Naive thymus-derived CD4-positive, alpha-beta T cell (primary cell): ENCODE measurements at places on chromosomes 7 and 10.

DNA sequence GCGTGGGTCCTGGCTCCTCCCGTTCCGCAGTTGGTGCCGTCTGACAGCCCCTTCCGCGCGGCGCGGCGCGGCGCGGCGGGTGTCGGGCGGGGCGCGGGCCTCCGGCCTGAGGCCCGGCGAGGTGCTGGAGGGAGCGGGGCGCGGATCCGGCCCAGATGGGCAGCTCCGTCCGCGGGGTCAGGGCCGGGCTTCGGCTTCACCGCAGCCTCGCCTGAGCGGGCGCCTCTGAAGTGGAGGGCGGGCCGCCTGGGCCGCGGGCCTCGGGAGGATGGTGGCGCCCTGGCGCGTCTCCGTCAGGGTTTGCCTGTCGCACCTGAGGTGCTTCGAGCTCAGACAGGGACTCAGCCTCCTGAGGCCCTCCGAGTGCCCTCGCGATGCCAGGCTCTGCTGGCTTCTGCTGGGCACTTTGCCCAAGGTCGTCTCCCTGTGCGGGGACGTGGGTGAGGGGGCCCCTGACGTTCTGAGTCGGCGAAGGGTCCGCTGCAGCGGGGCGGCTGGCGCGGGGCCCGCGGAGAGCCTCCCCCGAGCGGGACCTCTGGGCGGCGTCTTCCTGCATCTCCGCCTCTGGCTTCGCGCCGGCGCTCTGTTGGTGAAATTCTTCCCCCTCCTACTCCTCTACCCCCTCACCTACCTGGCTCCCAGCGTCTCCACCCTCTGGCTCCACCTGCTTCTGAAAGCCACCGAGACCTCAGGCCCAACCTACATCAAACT, 473 bp downstream of the ADCK2 start:
- H3K36me3 ChIP-seq = peaks cover 18% of the 10 kb centered on the region
- DNase-seq = peak; percentile 67
- H3K27me3 ChIP-seq = no peaks in the 10 kb centered on the region
- peak overlapping the region; percentile 91 for H3K27ac ChIP-seq
- peaks cover 14% of the 10 kb centered on the region for H3K4me1 ChIP-seq

DNA sequence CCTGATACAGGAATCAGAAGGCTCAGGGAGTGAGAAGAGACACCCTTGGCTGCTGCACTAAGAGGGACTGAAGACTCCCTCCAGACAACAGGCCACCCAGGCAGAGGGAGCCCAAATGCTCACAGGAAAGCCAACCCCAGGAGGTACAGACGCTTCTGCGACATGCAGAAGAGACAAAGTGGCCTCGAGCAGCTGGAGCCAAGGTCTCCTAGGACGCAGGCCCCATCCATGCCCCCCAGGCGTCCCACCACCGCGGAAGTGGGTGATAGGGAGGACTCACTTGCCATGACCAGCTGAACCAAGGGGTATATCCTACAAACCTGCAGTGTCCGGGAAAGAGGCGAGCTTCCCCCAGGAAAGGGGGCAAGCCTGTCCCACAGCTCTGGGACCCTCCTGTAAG, 56.9 kb downstream of the CTBP2 start:
- H3K27ac ChIP-seq = no peak overlapping the region
- no peaks in the 10 kb centered on the region for H3K36me3 ChIP-seq
- H3K4me1 ChIP-seq = no peaks in the 10 kb centered on the region
- H3K27me3 ChIP-seq = no peaks in the 10 kb centered on the region
- no peak overlapping the region for H3K4me3 ChIP-seq

- no peaks in the 10 kb centered on the region for H3K4me1 ChIP-seq
- no peaks in the 10 kb centered on the region for H3K27me3 ChIP-seq
- no peaks in the 10 kb centered on the region for H3K36me3 ChIP-seq
- DNase-seq = no peak
Observed at GRCh38 chr10:50231515-50232260, 19.6 kb downstream of the ASAH2 start.

DNA sequence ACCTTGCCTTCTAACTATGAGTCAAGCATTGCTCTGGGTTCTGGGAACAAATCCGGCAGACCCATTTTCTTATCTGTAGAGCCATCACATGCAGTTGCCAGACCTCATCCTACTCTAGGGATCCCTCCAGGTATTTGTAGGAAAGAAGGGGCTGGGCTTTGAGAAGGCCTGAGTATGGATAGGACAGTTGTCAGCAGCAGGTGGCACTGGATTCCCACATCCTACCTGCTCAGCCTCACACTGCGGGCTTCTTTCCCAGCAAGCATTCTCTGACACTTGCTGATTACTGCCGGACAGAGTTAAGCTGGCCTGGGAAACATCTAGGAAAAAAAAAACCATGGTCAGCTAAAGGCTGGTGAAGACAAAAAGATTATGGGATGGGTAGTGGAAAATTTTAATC, 224.1 kb downstream of the CCSER2 start:
- H3K27ac ChIP-seq = no peak overlapping the region
- DNase-seq = no peak
- H3K4me3 ChIP-seq = no peak overlapping the region

DNA sequence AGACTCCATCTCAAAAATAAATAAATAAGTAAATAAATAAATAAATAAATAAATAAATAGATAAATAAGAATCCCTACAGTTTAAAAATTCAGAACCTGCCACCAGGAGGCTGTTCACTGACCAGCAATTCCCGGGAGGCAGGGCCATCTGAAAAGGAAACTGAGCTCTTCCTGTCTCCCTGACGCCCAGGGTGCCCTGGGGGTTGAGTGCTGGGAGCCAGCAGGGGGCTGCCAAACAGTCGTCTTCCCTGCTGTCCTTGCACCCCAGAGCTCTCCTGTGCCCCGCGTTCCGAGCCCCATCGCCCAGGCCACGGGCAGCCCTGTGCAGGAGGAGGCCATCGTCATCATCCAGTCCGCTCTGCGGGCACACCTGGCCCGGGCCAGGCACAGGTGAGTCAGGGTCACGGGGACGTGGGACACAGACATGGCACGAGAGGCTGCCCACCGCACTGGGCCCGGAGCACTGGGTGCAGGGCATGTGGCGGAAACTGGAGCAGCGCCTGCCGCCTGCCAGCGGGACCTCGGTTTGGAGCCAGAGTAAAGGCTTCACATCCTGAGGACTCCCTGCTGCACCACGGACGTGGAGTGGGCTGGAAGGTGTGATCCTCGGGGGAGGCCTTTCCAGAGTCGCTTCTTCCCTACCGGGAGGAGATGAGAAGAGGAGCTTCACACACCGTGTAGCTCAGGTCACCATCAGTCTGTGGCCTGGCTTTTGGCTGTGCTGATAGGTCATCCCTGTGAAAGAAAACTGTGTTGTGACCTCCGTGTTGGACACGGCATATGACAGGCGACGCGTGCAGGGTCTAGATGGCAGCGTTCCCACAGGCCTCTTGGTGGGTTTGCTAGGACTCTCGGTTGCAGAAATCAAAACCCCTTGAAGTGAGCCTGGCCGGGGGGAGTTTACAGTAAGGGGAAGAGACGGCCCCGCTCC, 25.9 kb upstream of the TTYH3 start:
- no peaks in the 10 kb centered on the region for H3K4me1 ChIP-seq
- no peak for DNase-seq
- H3K4me3 ChIP-seq = no peak overlapping the region
- no peaks in the 10 kb centered on the region for H3K36me3 ChIP-seq

DNA sequence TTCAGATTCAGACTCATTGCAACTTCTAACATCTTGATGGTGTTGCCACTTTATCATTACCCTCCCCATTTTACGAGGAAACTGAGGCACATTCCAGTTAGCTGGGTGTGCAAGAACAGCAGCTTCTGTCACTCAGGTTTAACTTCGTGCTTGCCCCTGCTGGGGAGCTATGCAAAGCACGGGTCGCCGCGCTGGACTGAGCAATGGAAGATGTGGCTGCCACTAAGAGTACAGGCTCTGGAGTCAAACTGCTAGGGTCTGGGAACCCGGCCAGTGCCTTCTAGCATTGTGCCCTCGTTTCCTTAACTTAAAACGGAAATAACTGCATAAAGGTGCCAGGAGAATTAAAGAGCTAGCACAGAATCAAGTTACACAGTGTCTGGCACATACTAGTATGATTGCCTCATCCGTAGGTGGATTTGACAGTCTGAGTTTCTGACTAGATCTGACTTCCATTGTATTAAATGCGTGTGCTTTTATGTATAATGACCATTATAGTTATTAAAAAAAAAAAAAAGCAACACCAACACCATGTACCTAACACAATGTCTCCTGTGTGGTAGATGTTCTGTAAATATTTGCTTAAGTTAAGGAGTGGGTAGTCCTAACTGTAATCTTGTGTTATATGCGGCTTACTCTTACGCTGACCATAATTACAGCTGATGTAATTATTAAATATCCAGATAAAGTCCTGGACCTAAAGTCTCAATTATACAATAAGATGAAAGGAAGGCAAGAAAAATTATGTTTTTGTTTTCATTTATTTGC, 842 bp downstream of the ZNF22 start:
- peak; percentile 33 for DNase-seq
- H3K27ac ChIP-seq = peak overlapping the region; percentile 68
- H3K4me3 ChIP-seq = peak overlapping the region; percentile 81
- H3K27me3 ChIP-seq = no peaks in the 10 kb centered on the region

DNA sequence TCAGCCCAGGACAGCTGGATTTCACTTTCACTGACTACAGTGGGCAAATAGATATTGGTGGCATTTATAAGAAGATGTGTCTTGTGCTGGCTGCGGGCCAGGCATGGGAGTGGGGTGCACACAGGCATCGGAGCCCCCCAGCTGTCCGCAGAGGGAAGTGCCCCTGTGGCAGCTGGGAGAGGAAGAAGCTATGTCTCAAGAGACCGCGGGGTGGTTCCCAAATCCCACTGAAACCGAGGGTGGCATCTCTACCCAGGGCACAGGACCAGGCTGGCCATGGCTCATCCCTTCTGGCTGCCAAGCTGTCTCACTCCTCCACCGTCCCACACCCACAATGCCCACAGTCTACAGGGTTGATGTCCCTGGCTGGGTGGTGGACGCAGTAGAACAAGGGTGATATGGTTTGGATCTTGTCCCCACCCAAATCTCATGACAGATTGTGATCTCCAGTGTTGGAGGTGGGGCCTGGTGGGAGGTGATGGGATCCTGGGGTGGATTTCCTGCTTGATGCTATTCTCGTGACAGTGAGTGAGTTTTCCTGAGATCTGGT, 94.8 kb downstream of the TCERG1L start:
- H3K36me3 ChIP-seq = no peaks in the 10 kb centered on the region
- H3K4me3 ChIP-seq = no peak overlapping the region
- DNase-seq = no peak
- H3K4me1 ChIP-seq = no peaks in the 10 kb centered on the region
- H3K27ac ChIP-seq = no peak overlapping the region
- H3K27me3 ChIP-seq = no peaks in the 10 kb centered on the region

GRCh38 chr7:37211097-37211880, 237.4 kb downstream of the ELMO1 start:
- H3K27ac ChIP-seq = no peak overlapping the region
- H3K4me3 ChIP-seq = no peak overlapping the region
- no peak for DNase-seq
- no peaks in the 10 kb centered on the region for H3K36me3 ChIP-seq
- no peaks in the 10 kb centered on the region for H3K4me1 ChIP-seq

DNA sequence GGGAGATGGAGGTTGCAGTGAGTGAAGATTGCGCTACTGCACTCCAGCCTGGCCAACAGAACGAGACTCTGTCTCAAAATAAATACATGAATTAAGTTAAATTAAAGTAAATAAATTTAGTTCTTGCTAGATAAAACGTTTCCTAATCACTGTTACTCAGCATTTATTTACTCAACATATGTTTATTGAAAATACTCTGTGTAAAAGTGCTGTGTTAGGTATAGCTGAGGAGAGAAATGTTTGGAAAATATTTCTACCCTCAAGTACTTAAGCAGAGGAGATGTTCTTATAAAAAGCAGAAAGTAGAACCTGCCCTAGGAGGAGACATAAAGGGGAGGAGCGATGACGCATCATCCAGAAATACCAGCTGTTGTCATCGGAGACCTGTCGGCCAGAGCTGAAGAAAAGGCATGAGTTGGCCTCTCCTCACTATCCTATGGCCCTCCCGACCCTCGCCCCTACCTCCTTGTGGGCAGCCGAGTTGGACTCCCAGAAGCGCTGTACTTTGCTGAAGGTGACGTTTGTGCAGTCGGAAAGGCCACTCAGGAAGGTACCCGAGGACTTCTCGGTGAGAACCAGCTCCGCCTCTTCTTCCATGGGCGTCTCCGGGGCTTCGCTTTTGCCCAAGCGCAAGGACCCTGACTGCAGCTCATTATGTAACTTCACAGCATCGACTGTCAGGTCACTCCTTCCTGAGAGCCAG, 1.1 kb downstream of the RRP12 start:
- peaks cover 6% of the 10 kb centered on the region for H3K36me3 ChIP-seq
- peak overlapping the region; percentile 73 for H3K4me3 ChIP-seq
- peak overlapping the region; percentile 90 for H3K27ac ChIP-seq

- H3K36me3 ChIP-seq = no peaks in the 10 kb centered on the region
- H3K27ac ChIP-seq = no peak overlapping the region
- DNase-seq = no peak
Observed at GRCh38 chr10:27319752-27320431, 79.3 kb upstream of the ACBD5 start.

GRCh38 chr7:99030457-99030856, 113.5 kb downstream of the SMURF1 start:
- no peaks in the 10 kb centered on the region for H3K27me3 ChIP-seq
- H3K36me3 ChIP-seq = no peaks in the 10 kb centered on the region
- DNase-seq = no peak

DNA sequence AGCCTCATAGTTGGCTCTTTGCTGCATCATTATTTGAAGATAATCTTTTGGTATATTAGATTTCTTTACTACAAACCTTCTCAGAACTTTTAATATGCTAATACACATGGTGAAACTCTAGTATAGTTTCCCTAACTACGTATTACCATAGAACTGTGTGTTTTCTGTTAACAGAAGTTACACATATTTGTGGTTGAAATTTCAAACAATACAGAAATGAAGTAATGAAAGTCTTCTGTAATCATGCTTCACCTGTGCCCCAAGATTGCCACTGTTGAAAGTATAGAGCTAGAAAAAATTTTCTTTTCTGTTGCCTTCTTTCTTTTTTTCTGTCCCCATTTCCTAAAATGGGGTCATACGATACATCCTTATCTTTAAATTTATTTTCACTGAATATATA, 9.1 kb downstream of the BMPR1A start:
- DNase-seq = no peak
- no peaks in the 10 kb centered on the region for H3K36me3 ChIP-seq
- no peaks in the 10 kb centered on the region for H3K4me1 ChIP-seq
- no peaks in the 10 kb centered on the region for H3K27me3 ChIP-seq

- H3K27ac ChIP-seq = no peak overlapping the region
- no peaks in the 10 kb centered on the region for H3K36me3 ChIP-seq
- DNase-seq = no peak
- no peaks in the 10 kb centered on the region for H3K4me1 ChIP-seq
- no peak overlapping the region for H3K4me3 ChIP-seq
Observed at GRCh38 chr10:24988831-24989640, 26.9 kb downstream of the ENKUR start.
